ENCODE measurements at places on chromosomes 7 and 10. TPM values are rescaled to one million over a fixed set of nuclear protein-coding genes. Genes with fewer than 3 reads are reported as not detected.

Gene KCND2
- total RNA-seq, result 60.1 TPM

Gene HTR7
- total RNA-seq, result 16.3 TPM

Gene VSTM2A
- 63.2 TPM for total RNA-seq

Gene TMEM225B
- total RNA-seq, result not detected

Gene SOSTDC1
- 13.1 TPM for total RNA-seq

Gene PCDH15
- 14.7 TPM for total RNA-seq

Gene ZNF398
- total RNA-seq, result 41.0 TPM

Gene SAP25
- not detected for total RNA-seq

Gene PPP1R9A
- 109 TPM for total RNA-seq

Gene ZNF425
- total RNA-seq, result 5.3 TPM

Gene ODAD2
- total RNA-seq, result 1.3 TPM

Gene PRTFDC1
- total RNA-seq, result 31.6 TPM

Gene NIPSNAP2
- 57.0 TPM for total RNA-seq

Gene PDE1C
- 39.1 TPM for total RNA-seq

Gene NOLC1
- 32.6 TPM for total RNA-seq

Gene NRG3
- 41.6 TPM for total RNA-seq

Gene XRCC2
- 6.9 TPM for total RNA-seq

Gene EGR2
- total RNA-seq, result 0.63 TPM

Gene BTBD16
- total RNA-seq, result not detected

Gene RASA4B
- 19.4 TPM for total RNA-seq

Gene DDX56
- 57.3 TPM for total RNA-seq

Gene CYP3A4
- not detected for total RNA-seq

Gene CCDC146
- 23.5 TPM for total RNA-seq

Gene POLR2J2
- 15.3 TPM for total RNA-seq

Gene MTURN
- total RNA-seq, result 287 TPM

Gene HOXA11
- total RNA-seq, result not detected

Gene ADD3
- total RNA-seq, result 118 TPM

Gene ASB10
- not detected for total RNA-seq

Gene PIK3CG
- total RNA-seq, result 1.6 TPM

Gene ELAPOR2
- 42.3 TPM for total RNA-seq

Gene SLC26A5
- total RNA-seq, result 0.31 TPM

Gene SPDYE6
- total RNA-seq, result not detected

Gene LGI1
- total RNA-seq, result 60.7 TPM

Gene CYP2C8
- 3.4 TPM for total RNA-seq

Gene IFIT1B
- total RNA-seq, result not detected

Gene TMEM213
- total RNA-seq, result not detected

Gene CPVL
- total RNA-seq, result 65.7 TPM

Gene CTAGE4
- total RNA-seq, result 1.6 TPM

Gene NAPEPLD
- total RNA-seq, result 32.2 TPM

Gene HABP2
- total RNA-seq, result not detected

Gene EBF3
- 0.31 TPM for total RNA-seq

Gene ASB4
- 0.31 TPM for total RNA-seq
